ENCODE measurements at places on chromosomes 5 and 9. TPM values are rescaled to one million over a fixed set of nuclear protein-coding genes. Genes with fewer than 3 reads are reported as not detected.
A peak's percentile ranks its signal among the peaks of the same experiment; 100 is the strongest.

DNA sequence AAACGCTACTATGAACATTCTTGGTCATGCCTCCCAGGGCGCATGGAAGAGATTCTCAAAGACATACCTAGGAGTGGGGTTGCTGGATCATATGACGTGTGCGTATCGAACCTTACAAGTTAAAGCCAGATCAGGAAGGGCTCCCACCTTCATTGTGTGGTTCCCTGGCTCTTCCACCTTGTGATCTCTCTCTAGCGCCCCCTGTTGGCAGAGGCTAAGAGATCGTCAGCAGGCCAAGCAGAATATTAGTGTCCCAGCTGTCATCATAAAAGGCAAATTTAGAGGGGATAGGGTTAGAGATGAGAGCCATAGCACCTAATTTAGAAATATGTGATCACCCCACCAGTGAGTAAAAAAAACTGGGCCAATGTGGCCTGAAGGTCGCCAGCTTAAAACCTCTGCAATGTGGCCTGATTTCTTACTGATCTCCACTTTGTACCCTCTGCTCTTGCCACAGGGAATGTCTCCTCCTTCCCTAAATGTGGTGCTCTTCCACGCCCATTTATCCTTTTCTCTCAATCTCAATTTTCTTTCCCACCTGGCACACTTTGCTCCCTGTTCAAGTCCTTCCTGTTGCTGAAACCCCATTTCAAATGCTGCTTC, 91.7 kb upstream of the SHB start:
- peak; percentile 82 for DNase-seq

DNA sequence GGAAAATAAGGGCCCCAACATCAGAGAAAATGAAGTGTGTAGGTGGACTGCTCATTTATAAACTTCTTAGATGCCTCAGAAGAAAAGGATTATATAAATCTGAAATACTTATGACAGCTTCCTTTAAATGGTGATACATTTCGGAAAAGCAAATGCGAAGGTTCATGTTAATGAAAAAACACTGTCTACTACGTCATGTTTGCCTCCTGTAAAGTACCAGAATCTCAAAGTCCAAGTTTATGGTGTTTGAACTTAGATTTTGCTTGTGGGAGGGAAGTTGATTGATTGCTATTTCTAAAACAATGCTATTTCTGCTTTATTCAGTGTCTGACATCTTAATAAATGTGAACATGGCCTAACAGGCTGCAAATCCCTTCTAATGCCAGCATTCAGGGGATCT, 514.6 kb downstream of the ZNF608 start:
- DNase-seq, result no peak

- DNase-seq, result no peak
These were observed 132.7 kb downstream of the TSSK1B start for GRCh38 chr5:113302120-113302519.

DNA sequence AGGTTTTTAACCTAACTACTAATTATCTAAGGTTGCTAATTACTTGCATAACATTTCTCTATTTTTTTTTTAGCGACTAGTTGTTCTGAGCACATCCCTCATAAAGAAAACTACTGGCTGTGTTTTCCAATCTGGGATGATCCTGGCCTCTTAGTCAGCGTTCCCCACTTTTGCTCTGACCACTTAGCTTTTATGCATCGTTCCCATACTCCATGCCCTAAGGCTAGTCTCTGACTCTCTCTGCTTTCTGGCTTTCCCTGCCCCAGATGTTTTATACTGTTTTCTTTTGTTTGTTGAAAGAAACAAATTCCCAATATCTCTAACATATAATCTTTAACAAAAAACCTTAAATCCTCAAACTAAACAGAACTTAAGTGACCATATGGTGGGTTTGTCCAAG, 217.9 kb downstream of the SPATA31D1 start:
- no peak for DNase-seq

DNA sequence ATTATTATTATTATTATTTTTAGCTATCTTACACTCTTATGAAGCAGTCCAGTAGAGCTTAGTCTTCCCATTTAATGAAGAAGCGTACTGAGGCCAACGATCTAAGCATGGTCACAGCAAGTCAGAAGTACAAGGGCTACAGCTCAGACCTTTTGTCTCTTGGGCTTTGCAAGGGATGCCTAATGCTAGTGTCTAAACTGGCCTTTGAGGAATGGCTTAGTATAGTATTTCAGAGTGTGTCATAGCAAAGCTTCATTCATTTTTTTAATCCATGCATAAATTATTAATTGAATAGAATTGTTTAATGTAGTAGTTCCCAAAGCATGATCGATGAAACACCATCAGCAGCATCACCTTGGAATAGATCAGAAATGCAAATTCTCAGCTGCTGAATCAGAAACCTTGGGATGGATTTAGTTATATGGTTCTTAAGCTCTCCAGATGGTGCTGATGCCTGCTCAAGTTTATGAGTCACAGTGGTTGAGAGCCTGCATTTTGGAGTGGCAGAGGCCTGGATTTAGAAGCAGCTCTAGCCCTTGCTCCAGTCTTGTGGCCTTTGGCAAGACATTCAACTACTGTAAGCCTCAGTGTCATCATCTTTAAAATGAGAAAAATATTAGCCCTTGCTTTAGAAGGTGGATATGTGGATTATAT, 6.1 kb downstream of the IL12B start:
- DNase-seq, result no peak

GRCh38 chr9:102534031-102534430, 461.1 kb upstream of the CYLC2 start:
- DNase-seq, result no peak

- no peak for DNase-seq
These were observed 56.5 kb upstream of the PCSK1 start for GRCh38 chr5:96489532-96489931.

DNA sequence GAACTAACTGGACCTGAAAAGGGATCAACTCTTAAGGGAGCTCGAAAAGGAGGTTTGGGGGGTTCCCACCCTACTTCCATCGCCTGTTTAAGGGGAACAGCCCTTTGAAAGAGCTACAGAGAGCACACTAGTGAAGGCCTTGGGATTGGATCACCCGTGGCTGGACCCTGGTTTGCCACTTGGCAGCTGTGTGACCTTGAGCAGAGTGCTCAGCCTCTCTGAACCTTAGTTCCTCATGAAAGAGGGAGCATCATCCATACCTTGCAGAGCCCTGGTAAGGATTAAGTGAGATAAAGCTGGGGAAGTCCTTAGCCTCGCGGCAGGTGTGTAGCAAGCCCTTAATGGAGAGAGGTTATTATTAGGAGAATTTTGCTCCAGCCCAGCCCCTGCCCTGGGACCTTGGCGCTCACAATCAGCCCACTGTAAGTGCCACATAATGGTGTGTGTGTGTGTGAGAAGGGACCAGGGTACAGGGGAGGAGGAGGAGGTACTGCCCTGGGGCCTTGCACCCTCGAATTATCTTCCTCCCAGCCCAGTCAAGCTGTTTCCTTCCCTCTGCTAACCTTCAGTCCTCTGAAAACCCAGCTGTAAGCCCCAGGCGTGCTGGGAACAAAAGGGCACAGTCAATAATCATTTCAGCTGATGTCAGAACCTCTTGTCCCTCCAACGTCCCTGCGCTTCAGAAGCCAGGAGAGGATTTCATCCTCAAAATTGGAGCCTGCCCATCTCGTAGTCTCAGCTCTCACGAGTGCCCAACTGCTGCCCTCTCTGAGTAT, 42.9 kb downstream of the FOXI1 start:
- peak; percentile 16 for DNase-seq

DNA sequence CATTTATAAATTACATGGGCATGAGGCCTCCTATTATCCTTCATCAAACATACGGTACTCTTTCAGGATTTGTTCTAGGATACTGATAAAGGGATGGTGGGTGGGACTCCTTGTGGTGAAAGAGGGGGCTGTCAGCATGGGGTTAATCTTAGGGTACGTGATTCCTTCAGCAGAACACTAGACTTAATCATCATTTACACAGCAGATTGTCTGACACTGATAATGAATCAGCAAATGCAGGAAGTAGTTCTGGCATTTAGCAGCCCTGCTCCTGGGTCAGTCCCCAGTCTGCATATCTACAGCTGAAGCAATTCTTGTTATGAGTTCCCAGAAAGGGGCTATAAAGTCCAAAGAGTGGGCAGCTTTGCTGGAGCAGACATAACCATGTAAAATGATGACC, 384.6 kb downstream of the SPOCK1 start:
- no peak for DNase-seq

- DNase-seq, result no peak
These were observed 6.7 kb downstream of the AP3B1 start for GRCh38 chr5:78287833-78288232.

DNA sequence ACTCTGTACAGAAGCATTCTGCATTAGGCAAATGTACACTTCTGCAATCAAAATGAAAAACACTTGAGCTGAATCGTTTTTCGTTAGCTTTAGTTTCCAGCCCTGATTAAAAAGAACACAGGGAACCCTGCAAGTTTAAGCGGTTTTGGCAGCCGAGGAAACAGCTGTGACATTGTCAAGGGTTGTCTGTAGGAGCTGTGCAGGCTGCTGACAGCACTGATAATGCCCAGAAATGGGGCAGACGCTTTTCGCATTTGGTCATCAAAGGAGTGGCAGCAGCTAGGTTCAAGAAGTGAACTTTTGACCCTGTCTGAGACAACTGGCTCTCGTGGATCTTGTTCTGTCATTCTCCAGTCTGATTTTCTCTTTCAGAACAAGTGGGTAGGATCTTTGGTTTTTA, 165.6 kb upstream of the CCDC152 start:
- DNase-seq, result no peak

- no peak for DNase-seq
These were observed 359.4 kb downstream of the CSNK1G3 start for GRCh38 chr5:123871373-123871772.

DNA sequence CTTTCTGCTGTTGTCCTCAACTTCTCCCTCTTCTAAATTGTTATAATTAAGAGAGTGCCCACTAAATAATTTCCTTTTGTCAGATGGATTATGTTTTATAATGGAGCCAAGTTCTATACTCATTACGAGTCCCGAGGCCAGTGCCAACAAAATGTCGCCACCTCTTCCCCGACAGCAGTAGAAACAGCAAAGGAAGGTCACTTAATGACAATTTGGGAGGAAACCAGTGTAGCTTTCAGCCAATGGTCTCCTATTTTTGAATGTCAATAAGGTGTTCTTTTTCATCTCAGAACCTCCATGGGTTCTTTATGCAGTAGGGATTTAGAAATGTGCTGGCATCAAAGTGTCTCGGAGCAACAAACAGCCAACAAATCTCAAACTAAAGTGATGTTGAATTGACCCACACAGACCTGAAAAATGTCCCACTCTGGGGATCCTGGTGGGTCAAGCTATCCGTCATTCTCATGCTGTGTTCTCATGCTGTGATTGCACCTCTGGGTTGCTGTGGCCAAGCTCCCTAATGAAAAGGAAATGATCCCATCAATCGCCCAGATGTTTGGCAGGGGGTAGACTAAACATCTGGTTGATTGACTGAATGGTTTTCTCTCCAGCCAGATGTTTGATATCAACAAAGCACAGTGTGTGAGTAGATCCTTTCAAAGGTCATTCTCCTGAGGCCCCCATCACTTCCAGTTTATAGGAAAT, 291.9 kb downstream of the DMAC1 start:
- no peak for DNase-seq

DNA sequence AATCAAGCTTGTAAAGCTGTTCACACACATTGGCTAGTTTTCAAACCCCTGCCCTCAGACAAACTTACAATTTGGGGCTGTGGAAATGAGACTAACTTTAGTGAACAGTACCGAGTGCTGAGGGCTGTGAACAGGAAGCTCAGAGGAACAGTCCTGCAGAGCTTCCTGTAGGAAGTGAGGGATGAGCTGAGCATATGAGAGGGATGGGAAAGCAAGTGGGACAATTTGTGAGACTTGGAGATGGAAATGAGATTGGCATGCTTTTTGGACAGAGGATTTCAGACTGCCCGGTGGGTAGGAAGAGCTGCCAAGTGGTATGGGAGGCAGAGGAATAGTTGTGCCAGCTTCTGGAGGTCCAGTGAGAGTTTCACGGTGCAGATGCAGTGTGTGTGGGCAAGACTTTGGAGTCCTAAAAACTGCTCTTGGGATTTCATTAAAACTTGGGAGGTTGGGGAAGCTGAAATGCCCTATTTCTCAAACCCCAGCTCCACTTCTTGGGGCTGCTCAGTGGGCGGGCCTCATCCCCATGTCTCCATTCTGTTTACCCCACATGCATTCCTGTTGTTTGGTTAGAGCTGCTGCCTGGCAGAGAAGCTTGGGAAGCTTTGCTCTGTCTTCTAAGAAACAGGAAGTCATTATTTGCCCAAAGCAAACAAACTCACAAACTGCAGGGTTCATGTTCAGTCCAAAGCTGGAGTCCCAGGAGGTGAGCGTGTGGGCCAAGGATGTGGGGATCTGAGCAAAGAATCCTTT, 267.5 kb downstream of the ZSWIM6 start:
- no peak for DNase-seq

- DNase-seq, result no peak
These were observed 129.4 kb downstream of the TRIM32 start for GRCh38 chr9:116816484-116816883.

DNA sequence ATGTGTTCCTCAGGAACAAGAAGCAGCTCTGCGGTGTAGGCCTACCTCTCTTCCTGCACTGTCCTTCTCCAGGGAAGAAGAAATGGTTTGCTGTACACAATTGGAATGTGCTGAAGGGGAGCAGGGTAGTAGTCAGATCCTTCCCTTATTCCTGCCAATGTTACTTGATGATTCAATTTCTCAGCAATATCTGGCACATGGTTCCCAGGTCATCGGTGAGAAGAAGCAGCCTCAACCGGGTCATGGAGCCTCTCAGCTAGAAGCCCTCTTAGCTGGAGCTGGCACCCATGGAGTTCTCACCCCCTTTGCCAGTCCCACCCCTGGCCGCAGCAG, 36.9 kb downstream of the ACTBL2 start:
- DNase-seq, result no peak

DNA sequence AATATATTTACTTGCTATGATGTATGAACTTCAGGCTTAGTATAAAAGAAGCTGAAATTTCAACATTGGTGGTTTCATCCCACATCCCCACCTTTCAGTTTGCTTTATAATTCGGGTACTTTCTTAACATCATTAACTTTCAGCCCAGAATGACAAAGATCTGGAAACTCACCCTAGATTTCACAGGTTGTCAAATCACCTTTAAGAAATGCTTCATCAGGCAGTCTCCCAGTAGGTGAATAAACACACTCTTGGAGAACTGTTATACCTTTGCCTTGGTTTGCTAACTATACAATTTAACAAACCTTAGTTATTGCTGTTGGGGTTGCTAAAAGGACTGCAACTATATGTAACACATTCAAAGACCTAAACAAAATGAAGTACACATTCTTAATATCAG, 54.4 kb downstream of the MLANA start:
- DNase-seq, result no peak

GRCh38 chr9:21527579-21527978, 45.5 kb upstream of the IFNE start:
- no peak for DNase-seq

- DNase-seq, result no peak
These were observed 480.4 kb downstream of the CETN3 start for GRCh38 chr5:89929173-89929572.

- no peak for DNase-seq
These were observed 2.5 kb upstream of the PCDHAC1 start for GRCh38 chr5:140923601-140924000.

C9orf153 gene
- polyA plus RNA-seq, result 0.26 TPM

TERT gene
- not detected for polyA plus RNA-seq

GFI1B gene
- not detected for polyA plus RNA-seq

DAB2 gene
- polyA plus RNA-seq, result 13.8 TPM

NUDT12 gene
- 15.7 TPM for polyA plus RNA-seq

GRIN3A gene
- 0.08 TPM for polyA plus RNA-seq

IL3 gene
- polyA plus RNA-seq, result not detected

CNTLN gene
- 10.5 TPM for polyA plus RNA-seq

DRD1 gene
- polyA plus RNA-seq, result not detected

CORO2A gene
- polyA plus RNA-seq, result 1.5 TPM

Data from liver (tissue), 10 donors.